Lower lobe of right lung (tissue), 2 donors: ENCODE measurements at places on chromosomes 2 and 18. TPM values are rescaled to one million over a fixed set of nuclear protein-coding genes. Genes with fewer than 3 reads are reported as not detected.

GPR45 gene
- not detected for total RNA-seq

ELOA2 gene
- total RNA-seq, result not detected

LRRC30 gene
- not detected for total RNA-seq

DYNAP gene
- not detected for total RNA-seq

PCARE gene
- total RNA-seq, result 0.95 TPM

CRYBA2 gene
- not detected for total RNA-seq

- peak; percentile 42 for DNase-seq
- no peak overlapping the region for H3K4me3 ChIP-seq
- H3K36me3 ChIP-seq, result no peaks in the 10 kb centered on the region
Observed at GRCh38 chr18:48784656-48785055, 166.1 kb downstream of the SMAD7 start.

DNA sequence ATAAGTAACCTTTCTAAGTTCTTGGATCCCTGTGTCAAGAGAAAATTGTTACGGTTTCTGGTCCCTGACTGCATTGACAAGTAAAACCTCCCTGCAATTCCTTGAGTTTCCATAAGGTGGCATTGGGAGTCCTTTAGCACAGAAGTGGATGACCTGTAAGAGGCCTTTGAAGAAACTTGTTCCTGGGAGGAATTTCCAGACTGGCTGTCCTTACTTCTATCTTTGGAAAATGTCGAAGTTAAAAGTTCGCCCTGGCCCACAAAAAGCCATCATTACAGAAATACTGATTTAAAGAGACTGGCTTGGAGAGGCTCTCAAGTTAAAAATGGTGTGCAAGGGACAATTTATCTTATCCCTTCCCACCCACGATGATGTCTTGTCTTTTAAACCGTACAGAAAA lies 218.4 kb downstream of the CDH20 start:
- no peaks in the 10 kb centered on the region for H3K4me1 ChIP-seq
- no peak overlapping the region for H3K4me3 ChIP-seq
- H3K36me3 ChIP-seq, result no peaks in the 10 kb centered on the region
- DNase-seq, result no peak

GRCh38 chr18:46953195-46953594 lies 35.8 kb downstream of the KATNAL2 start:
- DNase-seq, result no peak
- no peak overlapping the region for H3K4me3 ChIP-seq
- no peaks in the 10 kb centered on the region for H3K4me1 ChIP-seq
- H3K27me3 ChIP-seq, result no peaks in the 10 kb centered on the region
- no peak overlapping the region for H3K27ac ChIP-seq
- no peaks in the 10 kb centered on the region for H3K36me3 ChIP-seq

GRCh38 chr2:207315131-207315530 lies 149.4 kb upstream of the KLF7 start:
- H3K36me3 ChIP-seq, result no peaks in the 10 kb centered on the region
- no peak overlapping the region for H3K27ac ChIP-seq
- peaks cover 6% of the 10 kb centered on the region for H3K4me1 ChIP-seq
- H3K4me3 ChIP-seq, result no peak overlapping the region
- DNase-seq, result no peak
- H3K27me3 ChIP-seq, result no peaks in the 10 kb centered on the region

GRCh38 chr2:9703085-9703678 lies 72.4 kb upstream of the YWHAQ start:
- no peaks in the 10 kb centered on the region for H3K36me3 ChIP-seq
- DNase-seq, result peak; percentile 79

DNA sequence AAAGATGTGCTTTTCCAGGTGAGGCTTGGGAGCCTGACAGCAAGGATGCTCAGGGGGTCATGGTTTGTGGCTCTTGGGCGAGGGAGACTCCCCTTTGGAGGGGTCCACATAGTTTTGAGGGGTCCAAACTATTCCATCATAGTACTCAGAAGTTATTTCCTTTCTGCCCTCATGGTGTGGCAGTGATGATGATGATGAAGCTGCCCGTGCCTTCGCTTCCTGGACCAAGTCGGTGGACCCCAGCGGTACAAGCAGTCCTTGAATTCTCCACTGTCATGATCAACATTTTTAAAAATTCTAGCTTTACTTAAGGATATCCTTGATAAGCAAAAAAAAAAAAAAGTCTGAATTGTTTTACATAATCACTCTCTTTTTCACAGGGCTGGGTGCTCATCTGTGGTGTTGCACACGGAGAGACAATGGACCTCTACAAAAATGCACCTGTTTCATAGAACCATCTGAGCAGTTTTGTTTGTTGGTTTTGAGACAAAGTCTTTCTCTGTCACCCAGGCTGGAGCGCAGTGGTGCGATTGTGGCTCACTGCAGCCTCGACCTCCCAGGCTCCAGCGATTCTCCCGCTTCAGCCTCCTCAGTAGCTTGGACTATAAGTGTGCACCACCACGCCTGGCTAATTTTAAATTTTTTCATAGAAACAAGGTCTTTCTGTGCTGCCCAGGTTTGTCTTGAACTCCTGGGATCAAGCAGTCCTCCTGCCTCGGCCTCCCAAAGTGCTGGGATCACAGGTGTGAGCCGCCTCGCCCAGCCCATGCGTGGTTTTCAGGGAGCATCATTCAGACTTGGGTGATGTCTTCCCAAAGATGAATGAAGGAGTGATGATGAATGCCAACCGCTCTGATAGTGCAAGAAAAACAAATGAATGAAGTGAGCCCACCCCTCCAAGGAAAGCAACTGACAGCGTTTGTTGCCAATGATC lies 271.4 kb upstream of the HDAC4 start:
- H3K36me3 ChIP-seq, result no peaks in the 10 kb centered on the region
- no peak overlapping the region for H3K27ac ChIP-seq
- H3K4me3 ChIP-seq, result no peak overlapping the region
- no peaks in the 10 kb centered on the region for H3K27me3 ChIP-seq

DNA sequence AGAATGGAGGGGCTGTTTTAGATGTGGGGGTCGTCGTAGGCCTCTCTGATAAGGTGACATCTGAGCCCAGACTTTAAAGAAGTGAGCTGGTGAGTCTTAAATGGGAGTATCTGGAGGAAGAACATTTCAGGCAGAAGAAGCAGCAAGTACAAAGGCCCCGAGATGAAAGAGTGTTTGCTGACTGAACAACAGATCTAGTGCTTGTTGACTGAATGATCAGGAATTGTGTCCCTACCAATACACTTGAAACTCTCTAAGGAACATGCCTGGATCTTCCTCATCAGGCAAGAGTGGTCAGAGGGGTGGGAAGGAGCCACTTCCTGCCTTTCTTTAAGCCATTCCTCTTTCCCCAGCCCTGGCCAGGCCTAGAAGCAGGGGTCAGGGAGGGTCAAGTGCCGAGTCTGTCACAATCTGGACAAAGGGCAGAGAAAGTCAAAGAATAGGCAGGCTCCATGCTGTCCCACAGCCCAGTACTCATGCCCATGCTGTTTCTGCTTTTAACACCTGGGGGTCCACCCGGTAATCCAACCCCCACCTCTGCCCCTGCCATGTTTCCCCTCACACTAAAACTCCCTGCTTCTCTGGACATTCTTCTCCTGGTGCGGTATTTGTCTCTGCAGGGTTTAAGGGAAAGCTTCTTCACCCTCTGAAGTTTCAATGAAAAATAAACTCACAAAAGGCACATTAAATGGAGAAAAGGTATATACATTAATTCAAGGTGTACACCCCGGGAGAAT lies 3.0 kb upstream of the TMEM37 start:
- no peak overlapping the region for H3K4me3 ChIP-seq
- peaks cover 71% of the 10 kb centered on the region for H3K4me1 ChIP-seq
- H3K27ac ChIP-seq, result peak overlapping the region; percentile 31
- no peaks in the 10 kb centered on the region for H3K36me3 ChIP-seq
- H3K27me3 ChIP-seq, result no peaks in the 10 kb centered on the region
- DNase-seq, result peak; percentile 68

DNA sequence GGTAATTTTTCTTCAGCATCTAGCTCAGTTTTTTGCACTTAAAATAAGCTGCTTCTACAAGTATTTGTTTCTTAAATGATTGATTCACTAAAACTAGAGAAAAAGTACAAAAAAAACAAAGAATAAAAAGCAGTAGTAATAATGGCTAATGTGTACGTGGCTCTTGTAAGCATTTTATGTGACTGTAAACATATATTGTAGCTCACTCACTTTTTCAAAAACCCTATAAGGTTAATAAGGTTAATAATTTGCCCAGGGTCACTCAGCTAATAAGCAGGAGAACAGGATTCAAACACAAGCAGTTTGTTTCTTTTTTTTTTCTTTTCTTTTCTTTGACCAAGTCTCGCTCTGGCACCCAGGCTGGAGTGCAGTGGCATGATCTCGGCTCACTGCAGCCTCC lies 67.5 kb downstream of the RMDN2 start:
- H3K27ac ChIP-seq, result no peak overlapping the region
- no peak for DNase-seq
- H3K36me3 ChIP-seq, result peaks cover 9% of the 10 kb centered on the region
- no peaks in the 10 kb centered on the region for H3K4me1 ChIP-seq
- no peak overlapping the region for H3K4me3 ChIP-seq

DNA sequence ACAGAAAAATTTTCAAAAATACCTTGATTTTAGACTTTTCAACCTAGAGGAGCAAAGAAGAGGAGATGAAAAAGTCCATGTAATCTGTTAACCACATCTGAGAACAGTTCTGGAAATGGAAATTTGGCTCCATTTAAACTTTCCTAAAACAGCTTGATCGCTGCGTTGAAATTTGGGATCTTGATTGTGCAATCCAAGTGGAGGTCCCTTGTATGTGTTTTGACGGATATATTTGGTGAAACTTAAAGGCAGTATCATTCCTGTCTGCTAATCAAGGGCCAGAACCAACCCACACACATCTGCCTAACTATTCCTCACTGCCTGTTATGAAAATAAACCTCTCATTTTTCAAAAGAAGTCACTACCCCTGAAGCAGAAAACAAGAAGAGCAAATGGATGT lies 46.6 kb downstream of the SPATS2L start:
- DNase-seq, result no peak
- no peak overlapping the region for H3K4me3 ChIP-seq
- H3K36me3 ChIP-seq, result no peaks in the 10 kb centered on the region
- H3K27me3 ChIP-seq, result no peaks in the 10 kb centered on the region
- peaks cover 12% of the 10 kb centered on the region for H3K4me1 ChIP-seq

DNA sequence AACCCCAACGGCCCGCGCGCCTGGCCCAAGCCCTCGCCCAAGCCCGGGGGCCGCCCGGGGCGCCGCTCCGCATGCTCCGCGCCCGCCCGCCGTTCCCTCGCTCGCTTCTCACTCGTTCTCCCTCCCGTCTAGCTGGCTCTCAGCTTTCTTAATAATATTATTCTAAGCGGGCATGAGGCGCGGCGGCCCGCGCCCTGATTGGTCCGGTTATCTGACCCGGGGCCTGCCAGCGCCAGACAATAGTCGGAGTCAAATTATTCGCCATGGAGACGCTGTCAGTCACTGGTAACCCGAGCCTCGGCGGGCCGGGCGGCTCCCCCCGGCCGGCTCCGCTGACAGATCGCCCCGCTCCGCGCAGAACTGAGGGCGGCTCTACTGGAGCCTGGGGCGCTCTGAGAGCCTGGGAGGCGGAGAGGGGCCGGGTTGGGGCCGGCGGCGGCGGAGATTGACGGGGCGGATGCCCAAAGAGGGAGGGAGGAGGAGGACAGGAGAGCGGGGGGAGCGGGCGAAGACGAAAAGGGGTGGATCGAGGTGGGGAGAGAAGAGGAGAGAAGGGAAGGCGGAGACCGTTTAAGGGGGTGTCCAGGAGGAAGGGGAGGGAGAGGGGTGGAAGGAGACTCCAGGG lies at the start of gene SIX2:
Gene SIX2 (minus strand): TSS at position 150 of the 625 bp plus-strand sequence. CDS start 342 bp downstream, outside the sequence.
- peak within 1 kb of the TSS; percentile 54 for H3K4me3 ChIP-seq
- no peaks in the 10 kb centered on the region for H3K36me3 ChIP-seq
- H3K27ac ChIP-seq, result no peak within 1 kb of the TSS

DNA sequence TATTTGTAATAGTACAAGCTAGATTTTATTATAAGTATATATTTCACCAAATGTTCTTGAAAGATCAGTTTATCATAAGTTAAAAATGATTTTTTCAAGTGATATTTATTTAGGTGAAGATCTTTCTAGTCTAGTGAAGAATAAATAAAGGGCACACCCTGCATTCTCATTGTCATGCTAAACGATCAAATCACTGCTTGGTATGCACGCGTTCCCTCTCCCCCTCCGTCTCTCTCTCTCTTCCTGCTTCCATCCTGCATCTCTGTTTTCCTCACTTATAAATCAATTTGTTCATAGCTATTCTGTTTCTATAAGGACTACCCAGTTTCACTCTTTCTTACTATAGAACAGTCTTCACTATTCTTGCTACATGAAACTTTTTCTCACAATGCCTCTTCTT lies 1067.4 kb downstream of the LRP1B start:
- no peak overlapping the region for H3K4me3 ChIP-seq
- H3K36me3 ChIP-seq, result no peaks in the 10 kb centered on the region
- no peaks in the 10 kb centered on the region for H3K4me1 ChIP-seq
- no peaks in the 10 kb centered on the region for H3K27me3 ChIP-seq
- H3K27ac ChIP-seq, result no peak overlapping the region

- no peak overlapping the region for H3K4me3 ChIP-seq
- H3K27ac ChIP-seq, result no peak overlapping the region
- no peaks in the 10 kb centered on the region for H3K27me3 ChIP-seq
- no peak for DNase-seq
Observed at GRCh38 chr2:10297959-10298531, 4.7 kb upstream of the HPCAL1 start.

- H3K27me3 ChIP-seq, result no peaks in the 10 kb centered on the region
- H3K27ac ChIP-seq, result no peak overlapping the region
- H3K4me3 ChIP-seq, result no peak overlapping the region
Observed at GRCh38 chr18:3808985-3809780, 359.2 kb downstream of the TGIF1 start.

- H3K4me1 ChIP-seq, result peaks cover 65% of the 10 kb centered on the region
- no peak overlapping the region for H3K4me3 ChIP-seq
- H3K36me3 ChIP-seq, result no peaks in the 10 kb centered on the region
Observed at GRCh38 chr2:101752716-101753616, 55.5 kb downstream of the MAP4K4 start.

DNA sequence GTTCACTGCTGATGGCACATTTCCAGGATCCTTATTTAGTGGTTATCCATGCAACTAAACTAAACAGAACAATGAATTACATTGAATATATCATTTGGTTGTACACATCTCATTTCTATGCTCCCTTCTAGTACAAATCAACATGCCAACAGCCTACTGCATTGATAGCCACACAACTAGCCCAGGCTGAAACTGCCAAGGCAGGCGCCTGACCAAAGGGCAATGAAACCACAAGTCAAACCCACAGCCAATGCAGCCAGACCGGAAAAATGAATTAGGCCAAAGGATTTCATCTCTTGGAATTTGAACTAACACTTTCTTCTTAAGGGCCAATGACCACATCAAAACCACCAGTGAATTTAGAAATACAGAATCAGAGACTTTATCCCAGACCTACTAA lies 196.4 kb downstream of the NOL4 start:
- no peaks in the 10 kb centered on the region for H3K27me3 ChIP-seq
- DNase-seq, result no peak
- H3K4me1 ChIP-seq, result no peaks in the 10 kb centered on the region

DNA sequence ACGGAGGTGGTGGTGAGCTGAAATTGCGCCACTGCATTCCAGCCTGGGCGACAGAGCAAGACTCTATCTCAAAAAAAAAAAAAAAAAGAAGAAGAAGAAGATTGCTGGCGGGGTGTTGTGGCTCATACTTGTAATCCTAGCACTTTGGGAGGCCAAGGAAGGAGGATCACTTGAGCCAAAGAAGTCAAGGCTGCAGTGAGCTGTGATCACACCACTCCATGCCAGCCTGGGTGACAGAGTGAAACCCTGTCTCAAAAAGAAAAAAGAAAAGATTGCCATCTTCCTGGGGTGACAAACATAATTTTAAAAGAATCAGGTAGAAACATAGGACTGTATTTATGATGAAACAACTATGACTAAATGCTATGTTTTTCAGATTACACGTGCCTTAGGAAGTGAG lies 55.1 kb upstream of the EML4 start:
- no peak for DNase-seq
- no peaks in the 10 kb centered on the region for H3K36me3 ChIP-seq
- no peaks in the 10 kb centered on the region for H3K27me3 ChIP-seq
- peaks cover 42% of the 10 kb centered on the region for H3K4me1 ChIP-seq

GRCh38 chr2:181836583-181836982 lies 54.9 kb upstream of the ITPRID2 start:
- H3K36me3 ChIP-seq, result no peaks in the 10 kb centered on the region
- H3K27me3 ChIP-seq, result no peaks in the 10 kb centered on the region
- no peak overlapping the region for H3K4me3 ChIP-seq
- no peak overlapping the region for H3K27ac ChIP-seq
- no peak for DNase-seq
